Lower lobe of right lung (tissue), 2 donors: ENCODE measurements at places on chromosomes 11 and 22. TPM values are rescaled to one million over a fixed set of nuclear protein-coding genes. Genes with fewer than 3 reads are reported as not detected.
A peak's percentile ranks its signal among the peaks of the same experiment; 100 is the strongest.

DNA sequence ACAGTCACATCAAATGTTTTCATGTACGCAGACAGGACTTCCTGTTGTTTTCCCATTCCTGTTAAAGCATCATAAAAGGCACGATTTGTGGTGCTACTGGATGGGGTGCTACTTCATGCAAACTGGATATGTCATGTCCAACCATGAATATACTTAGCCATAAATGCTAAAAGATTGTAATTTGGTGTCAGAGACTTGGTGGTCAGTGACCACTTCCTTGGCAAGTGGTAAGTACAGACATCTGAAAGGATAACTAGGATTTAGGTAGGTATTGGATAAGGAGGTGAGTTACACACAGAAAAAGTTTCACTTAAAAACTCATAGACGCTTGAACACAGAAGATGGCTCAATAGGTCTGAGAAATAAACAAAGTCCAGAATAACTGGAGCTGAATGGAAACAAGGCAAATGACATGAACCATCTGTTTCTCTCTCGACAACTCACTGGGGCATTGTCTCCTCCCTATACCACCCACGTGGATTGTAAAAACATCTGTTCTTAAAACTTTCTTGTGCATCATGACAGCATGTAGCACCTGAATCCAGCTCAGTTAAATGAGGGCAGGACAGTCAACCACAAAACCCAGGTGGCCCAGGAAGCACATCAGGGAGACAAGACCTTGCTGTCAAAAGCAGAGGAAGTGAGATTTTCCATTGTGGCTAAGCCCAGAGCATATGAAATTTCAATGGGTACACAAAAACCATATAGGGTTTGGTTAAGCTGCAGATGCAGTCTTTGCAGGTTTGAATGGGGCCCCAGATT is 22.1 kb upstream of the IGLL5 start:
- no peak for DNase-seq

GRCh38 chr11:118436639-118437207 is 431 bp downstream of the KMT2A start:
- DNase-seq = peak; percentile 55

DNA sequence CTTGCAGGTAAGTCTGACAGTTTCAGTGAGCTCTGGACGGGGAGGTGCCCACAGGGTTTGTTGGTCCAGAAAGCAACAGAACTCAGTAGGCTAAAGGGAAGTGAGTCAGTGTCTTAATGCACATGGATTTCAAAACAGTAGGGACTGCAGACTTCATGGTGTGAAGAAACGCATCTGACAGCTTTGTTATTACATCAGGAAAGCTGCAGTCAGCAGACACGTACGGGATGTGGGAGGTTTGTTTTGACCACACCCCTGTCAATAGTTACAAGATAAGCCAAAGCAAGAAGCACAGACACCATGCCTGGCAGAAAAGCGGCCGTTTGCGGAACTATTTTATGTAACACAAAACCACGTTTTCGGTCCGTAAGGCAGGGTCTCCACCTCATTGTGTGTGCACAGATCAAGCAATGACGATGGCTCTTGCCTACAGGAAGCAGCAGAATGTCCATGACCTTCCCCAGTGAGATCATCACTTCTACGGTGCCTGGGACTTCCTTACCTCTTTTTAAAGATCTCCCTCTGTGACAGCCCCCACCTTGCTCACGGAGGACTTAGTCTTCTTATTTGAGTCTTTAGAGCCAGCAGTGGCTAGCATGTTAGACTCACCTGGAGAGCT is 58.2 kb upstream of the FTH1 start:
- peak; percentile 84 for DNase-seq

GRCh38 chr11:71185411-71185810 is 67.0 kb downstream of the SHANK2 start:
- no peak for DNase-seq

GRCh38 chr22:35660291-35661127 is 12.3 kb downstream of the APOL6 start:
- no peak for DNase-seq

- no peak for DNase-seq
Measured at GRCh38 chr11:64021757-64022093, 14.0 kb upstream of the FLRT1 start.

DNA sequence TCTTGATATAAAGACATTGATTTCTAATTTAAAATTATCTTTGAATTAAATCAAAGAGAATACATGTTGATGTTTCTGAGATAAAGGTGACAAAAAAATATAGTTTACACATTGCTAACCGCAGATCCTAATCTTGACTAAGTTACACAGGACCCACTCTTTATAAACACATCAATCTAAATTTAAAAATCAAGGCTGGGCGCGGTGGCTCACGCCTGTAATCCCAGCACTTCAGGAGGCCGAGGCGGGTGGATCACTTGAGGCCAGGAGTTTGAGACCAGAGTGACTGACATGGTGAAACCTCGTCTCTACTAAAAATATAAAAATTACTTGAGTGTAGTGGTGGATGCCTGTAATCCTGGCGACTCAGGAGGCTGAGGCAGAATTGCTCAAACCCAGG is 1.9 kb downstream of the ARFGAP3 start:
- DNase-seq = no peak

DNA sequence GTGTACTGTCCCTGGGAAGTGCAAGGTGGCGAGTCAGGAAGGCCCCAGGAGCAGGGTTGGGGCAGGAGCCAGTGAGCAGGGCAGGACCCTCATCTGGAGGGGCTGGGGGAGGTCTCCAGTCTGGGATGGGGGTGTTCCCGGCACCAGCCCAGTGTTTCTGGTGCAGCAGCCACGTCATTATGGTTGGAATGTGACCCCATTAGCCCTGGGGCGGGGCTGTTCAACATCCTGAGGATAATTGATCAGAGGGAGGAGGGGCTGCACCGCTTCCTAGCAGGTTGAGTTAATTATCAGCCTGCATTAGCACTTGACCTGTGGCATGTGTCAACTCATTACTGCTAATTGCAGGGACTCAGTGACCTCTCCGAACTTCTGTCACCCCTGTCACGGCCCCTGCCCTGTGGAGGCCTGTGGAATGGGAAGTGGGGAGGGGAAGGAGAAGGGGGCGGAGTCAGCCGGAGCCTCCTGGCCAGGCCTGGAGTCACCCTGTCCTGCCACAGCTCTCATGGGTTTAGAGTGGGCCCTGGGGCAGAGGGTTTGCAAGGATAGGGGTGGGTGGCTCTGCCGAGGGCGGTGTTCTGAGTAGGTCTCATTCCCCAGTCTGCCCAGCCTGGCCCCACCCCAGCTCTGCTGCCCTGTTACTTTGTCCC is 52.8 kb upstream of the CCDC188 start:
- DNase-seq = peak; percentile 64

- DNase-seq = no peak
Measured at GRCh38 chr11:125569915-125570621, 791 bp downstream of the EI24 start.

Gene MUC2
- not detected for total RNA-seq

Gene ARSA
- total RNA-seq = 53.5 TPM

Gene CARD18
- not detected for total RNA-seq

Gene ZC3H12C
- total RNA-seq = 11.4 TPM

Gene B3GAT1
- 1.4 TPM for total RNA-seq

Gene NFRKB
- 25.5 TPM for total RNA-seq

Gene C11orf87
- total RNA-seq = 0.09 TPM

Gene SEPTIN3
- 2.5 TPM for total RNA-seq
